ENCODE measurements at places on chromosomes 5 and 9. TPM values are rescaled to one million over a fixed set of nuclear protein-coding genes. Genes with fewer than 3 reads are reported as not detected.

GRCh38 chr5:145025775-145026174 lies 809.4 kb downstream of the PRELID2 start:
- H3K27ac ChIP-seq = no peak overlapping the region
- H3K4me3 ChIP-seq = no peak overlapping the region
- ATAC-seq = no peak
- no peaks in the 10 kb centered on the region for H3K4me1 ChIP-seq

GRCh38 chr5:96320797-96321196 lies 112.3 kb downstream of the PCSK1 start:
- H3K4me3 ChIP-seq = no peak overlapping the region
- no peaks in the 10 kb centered on the region for H3K27me3 ChIP-seq
- no peak for ATAC-seq
- no peaks in the 10 kb centered on the region for H3K36me3 ChIP-seq
- no peaks in the 10 kb centered on the region for H3K4me1 ChIP-seq

PTGDS gene
- 132 TPM for total RNA-seq

- no peak for ATAC-seq
- no peak overlapping the region for H3K4me3 ChIP-seq
- H3K36me3 ChIP-seq = no peaks in the 10 kb centered on the region
- no peaks in the 10 kb centered on the region for H3K4me1 ChIP-seq
- no peaks in the 10 kb centered on the region for H3K27me3 ChIP-seq
- no peak overlapping the region for H3K27ac ChIP-seq
These were observed 13.5 kb downstream of the CTNND2 start for GRCh38 chr5:11890777-11891176.
